ENCODE measurements at places on chromosomes 7 and 10.

- no peak for DNase-seq
Observed at GRCh38 chr10:63718421-63718820, 197.2 kb downstream of the REEP3 start.

DNA sequence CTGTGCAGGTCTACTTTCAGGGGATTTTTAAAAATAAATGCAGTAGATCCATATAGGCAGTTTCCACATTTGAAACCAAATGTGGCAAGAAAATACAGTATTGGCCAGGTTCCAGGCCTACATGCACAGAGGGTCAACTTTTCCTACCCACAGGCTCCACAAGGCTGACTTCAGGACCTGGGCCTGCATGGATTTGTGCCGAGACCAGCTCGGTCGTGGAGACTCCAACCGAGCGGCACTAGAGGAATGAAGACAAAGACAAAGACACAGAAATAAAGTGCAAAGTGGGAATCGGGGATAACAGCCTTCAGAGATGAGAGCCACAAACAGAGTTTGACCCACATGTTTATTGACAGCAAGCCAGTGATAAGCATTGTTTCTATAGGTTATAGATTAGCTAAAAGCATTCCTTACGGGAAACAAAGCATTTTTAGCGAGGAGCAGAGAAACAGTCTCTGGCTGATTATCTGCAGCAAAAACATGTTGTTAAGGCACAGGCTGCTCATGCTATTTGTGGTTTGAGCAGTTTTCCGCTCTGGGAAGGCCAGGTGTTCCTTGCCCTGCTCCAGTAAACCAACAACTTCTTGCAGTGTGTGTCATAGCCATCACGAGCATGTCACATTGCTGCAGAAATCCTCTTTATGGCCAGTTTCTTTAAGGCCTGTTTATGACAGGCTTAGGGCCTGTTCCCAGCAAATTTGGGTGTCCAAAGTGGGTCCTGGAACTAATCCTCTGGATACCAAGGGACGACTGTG is 52.6 kb downstream of the ZNF37A start:
- DNase-seq, result no peak

DNA sequence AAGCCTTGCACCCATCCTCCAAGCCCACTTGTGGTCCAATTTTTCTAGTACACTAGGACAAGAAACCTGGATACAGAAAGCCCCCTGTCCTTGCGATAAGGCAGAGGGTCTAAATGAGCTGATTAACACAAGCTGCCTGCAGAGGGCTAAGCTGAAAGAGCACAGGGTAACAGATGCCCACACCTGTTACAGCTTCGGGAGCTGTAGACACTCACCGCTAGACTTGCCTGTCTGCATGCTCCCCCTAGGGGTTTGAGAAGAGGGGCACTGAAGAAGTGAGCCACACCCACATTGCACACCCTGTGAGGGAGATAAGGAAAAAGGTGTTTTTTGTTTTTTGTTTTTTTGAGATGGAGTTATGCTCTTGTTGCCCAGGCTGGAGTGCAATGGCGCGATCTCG is 386.5 kb upstream of the AUTS2 start:
- no peak for DNase-seq

DNA sequence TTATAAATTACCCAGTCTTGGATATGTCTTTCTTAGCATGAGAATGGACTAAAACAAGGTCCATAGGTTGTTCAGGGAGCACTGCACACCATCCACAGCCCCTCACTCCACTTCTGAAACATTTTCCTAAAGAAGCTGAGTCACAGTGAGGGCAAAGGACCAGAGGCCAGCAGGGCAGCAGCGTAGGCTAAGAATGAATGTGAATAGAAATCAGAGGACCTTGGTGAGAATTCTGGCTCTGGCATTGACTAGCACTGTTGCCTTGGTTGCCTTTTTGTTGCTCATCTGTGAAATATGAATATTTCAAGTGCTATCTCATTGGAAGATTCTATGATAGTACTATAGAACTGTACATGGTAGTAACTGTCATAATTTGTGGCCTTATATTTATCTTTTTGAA is 41.7 kb upstream of the TOMM7 start:
- DNase-seq, result no peak

- DNase-seq, result no peak
Observed at GRCh38 chr10:128411643-128412042, 285.4 kb upstream of the MKI67 start.

DNA sequence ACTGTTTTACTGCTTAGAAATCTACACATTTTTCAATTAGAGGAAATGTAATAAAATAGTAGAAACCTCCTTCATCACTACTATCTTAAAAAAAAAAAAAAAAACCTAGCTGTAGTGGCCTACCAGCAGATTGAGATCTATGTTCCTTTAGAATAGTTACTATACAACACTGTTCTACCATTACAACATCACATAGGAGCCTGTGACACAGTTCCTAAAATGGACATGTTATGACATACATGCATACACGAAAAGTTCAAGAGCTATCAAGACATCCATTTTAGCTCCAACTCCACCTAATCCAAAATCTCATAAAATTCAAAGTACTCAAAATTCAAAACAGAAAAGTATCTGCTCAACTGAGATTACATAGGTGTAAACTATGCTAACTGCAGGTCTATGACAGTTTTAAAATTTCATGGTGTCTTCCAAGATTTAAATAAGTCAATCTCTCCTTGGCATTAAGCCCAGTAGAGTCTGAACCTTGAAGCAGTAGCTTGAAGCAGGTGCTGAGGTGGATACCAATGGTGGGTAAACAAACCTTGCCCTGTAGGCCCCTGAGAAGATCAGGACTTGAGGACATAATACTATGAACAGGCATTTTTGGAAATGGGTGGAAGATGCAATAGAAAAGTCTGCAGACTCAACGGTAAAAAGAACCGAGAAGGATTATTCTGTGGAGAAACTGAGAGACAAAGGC is 17.0 kb downstream of the CACUL1 start:
- DNase-seq, result no peak

DNA sequence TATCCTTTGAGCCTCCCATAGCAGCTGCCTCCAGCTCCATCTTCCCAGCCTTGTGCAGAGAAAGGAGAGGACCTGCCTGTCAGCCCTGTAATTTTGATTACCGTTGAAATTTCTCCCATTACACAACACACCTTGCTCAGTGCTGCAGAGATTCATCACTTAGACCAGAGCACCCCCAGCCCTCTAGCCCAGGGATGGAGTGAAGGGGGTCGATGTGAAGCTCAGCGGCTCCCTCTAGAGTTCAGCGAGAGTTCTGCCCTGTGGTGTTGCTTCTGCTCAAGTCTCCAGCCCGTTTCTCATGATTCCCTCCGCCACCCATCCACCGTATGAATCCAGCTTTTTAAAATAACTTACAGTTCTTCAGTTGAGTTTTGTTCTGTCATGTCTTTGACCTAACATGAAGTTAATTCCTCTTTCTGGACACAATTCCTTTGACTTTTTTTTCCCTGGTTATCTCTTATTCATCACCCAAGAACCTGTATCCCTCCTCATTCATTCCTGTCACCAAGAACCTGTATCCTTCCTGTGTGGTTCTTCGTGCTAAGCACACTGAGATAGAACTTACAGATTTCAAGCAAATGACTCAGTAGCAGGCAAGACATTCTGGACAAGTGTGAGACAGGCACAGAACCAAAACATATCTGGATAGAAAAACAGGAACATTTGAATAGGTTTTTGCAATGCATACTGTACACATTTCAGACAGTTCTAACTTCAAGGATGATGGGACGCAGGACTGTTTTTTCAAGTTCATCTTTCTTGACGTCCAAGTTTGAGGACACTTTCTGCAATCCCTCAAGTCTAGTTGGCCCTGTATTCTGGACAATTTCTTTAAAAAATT is 35.0 kb upstream of the ZNF32 start:
- no peak for DNase-seq

DNA sequence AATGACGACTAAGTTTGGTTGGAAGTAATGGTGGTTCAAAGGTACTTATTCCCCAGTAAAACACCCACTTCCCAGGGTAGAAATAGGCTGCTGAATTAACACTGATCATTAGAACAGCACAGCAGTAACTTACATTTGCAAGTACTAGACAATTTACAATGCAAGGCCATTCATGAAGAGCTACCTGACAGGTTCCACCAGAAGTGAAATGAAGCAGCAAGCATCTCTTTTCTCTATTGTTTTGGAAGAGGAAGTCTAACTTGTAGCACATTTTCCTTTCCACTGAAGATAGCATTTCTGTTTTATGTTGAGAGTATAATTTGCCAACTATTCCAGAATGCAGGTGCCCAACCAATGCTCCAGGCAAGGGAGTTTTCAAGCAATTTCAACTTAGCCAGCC is 145.9 kb downstream of the CREB5 start:
- DNase-seq, result no peak

DNA sequence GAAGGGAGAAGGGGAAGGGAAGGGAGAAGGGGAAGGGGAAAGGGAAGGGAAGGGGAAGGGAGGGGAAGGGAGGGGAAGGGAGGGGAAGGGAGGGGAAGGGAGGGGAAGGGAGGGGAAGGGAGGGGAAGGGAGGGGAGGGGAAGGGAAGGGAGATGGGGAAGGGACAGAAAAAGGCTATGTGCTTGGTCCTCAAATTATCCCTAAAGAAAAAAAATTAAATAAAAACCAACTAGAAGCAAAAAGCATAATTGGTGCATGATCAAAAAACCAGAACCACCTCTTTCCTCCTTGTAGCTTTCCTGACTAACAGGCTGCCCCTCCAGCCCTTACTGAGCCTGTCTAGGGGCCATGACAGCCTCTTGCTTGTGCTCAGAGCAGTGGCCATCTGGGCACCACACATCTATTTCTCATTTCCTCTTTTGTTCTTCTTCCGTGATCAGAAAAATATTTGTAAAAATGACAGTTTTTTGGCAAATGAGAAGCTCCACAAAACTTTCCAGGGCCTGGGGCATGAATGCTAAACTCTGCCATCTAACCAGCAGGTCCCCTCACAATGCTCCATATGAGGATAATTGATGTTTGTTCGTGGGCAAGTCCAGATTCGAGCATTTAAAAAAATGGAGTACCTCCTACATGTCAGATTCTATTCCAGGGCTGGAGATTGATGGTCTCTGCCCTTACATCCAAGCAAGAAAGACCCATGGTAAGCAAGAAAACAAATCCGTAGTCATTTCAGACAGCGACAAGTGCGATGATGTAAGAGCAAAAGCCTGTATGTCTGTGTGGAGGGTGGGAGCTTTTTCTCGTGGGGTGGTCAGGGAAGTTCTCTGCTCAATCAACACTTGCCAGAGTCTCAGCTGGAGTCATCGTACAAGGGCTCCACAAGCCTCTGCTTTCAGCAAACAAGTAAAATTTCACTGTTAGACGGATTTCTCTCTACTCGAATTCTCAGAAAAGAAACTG is 320.9 kb downstream of the WDR11 start:
- DNase-seq, result no peak

DNA sequence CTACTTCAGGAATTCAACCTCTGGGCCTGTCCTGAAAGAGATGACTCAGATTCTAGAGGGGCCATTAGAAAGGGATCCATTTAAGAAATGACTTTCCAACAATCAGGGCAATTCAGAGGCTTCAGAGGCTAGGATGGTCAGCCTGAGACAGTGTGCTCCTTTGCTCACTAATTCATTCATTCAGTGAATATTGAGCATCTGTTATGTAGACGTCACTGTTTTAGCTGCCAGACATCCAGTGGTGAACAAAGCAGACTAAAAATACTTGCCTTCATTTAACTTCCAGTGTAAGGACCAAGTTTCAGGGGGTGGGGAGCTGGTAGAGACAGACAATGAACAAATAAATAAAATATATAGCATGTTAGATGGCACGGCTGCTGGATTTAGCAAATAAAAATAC is 1.6 kb downstream of the KIAA1217 start:
- no peak for DNase-seq

DNA sequence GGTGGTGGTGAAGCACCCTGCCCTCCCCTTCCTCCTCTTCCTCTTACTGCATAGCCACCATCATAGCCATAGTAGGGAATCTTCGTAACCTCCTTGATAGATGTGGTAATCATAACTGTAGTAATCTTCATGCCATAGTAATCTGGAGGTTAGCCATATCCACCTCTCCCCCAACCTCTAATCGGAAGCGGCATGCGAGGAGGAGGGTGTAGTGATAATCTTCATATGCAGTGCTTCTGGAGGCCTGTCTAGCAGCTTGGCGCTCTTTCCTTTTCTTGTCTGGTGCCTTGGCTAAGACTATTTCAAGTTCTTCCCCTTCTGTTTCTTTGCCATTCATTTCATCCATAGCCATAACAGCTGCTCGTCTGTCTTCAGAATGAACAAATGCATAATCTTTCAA is 90.9 kb downstream of the MLLT10 start:
- DNase-seq, result no peak

- no peak for DNase-seq
Observed at GRCh38 chr7:132573251-132573955, 2.9 kb downstream of the PLXNA4 start.

- DNase-seq, result no peak
Observed at GRCh38 chr7:128363261-128363721, 1.8 kb upstream of the PRRT4 start.

DNA sequence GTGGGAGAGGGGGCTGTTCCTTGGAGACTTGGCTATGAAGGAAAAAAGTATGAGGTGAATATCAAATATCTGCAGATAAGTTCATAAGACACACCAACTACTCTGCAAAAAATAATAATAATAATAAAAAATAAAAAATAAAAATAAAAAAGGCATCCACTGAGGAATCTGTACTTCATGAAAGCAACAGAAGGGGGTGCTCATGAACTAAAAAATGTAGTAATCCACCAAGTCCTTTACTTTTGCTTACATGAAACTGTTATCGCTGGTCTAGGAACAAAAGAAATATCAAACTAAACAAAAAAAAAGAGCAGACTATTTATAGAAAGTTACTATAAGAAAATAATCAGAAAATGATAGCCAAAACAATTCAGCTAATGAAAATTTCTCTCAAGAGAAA is 579.0 kb downstream of the PHTF2 start:
- DNase-seq, result no peak

DNA sequence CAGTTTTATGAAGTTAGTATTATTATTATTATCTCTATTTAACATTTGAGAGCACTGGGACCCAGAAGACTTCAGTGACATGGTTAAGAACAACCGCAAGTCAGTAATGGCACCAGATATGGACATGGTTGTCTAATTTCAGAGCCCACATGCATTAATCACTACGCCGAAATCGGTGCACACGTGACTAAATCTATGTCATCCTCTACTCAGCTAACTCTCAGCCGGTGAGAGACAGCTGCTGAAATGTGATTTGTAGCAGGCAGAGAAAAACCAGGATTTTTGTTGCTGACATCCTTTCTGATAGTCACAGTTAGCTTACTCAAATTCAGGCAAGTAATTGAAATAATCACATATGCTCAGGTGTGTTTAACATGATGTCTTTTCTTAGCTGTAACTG is 127.7 kb downstream of the SPAG6 start:
- DNase-seq, result no peak

DNA sequence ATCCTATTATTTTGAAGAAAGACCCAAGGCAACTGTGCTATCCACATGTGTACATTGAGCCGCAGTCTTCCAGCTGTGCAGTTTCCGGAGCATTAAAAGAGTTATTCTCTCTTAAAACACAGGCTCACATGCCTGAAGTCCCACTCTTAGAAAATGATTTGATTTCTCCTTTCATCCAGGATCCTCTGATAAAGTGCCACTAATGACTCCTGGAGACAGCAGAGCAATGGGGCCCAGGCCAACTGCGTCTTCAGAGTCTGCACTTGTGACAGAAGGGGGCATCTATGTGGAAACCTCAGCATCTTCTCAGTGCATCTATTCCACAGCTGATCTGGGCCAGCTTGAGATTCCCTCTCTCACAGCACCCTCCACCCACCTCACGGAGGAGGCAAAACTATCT is 482.1 kb upstream of the AKR1E2 start:
- DNase-seq, result no peak

Measured in stimulated activated CD8-positive, alpha-beta memory T cell treated with anti-CD3 and anti-CD28 coated beads, Interleukin-7, amount 100 ng/mL, for 1 hour (primary cell).